ENCODE measurements at places on chromosomes 7 and 10.

GRCh38 chr7:103928581-103928980, 60.9 kb downstream of the RELN start:
- no peak for DNase-seq

DNA sequence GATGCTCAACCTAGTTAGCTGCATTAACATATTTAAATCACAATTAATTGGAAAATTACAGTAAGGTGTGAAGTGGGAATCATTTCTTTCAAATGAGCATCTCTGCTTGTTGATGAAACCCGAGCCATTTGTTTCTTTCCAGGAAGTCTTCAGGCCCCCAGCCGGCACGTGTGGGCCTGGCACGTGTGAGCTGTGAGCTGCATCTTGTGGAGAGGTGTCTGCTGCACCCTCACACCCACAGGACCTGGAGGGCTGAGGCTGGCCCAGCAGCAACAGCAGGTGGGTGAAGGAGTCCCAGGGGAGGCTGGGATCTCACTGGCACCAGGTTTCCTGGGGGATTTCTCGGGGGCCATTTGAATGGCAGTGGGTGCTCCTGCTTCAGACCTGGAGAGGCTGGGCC, 372.5 kb upstream of the MKI67 start:
- DNase-seq: no peak

GRCh38 chr10:61618388-61618961, 44.3 kb upstream of the CABCOCO1 start:
- DNase-seq: no peak

DNA sequence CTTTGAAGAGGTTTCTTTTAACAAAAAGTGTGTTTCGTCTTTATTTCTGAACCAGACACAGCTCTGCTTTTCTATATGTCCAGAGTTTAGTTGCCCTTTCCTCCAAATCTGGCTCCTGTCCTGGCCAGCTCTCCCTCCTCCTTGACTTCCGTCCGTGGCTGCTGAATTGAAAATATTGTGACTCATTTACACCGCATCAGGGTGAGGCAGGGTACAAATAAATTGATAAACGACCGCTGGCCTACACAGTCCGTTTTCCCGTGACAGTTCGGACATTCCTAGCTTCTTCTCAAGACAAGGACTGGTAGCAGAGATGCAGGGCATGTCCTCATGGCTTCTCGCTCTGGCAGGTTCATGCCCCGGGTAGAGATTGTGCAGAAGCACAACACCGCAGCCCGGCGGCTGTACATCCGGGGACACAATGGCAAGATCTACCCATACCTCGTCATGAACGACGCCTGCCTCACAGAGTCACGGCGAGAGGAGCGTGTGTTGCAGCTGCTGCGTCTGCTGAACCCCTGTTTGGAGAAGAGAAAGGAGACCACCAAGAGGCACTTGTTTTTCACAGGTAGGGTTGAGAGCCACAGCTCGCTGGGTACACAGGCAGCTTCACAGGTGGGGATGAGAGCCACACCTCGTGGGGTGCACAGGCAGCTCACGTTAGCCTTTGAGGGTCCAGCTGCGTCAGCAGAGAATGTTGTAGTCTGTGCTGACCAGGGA, 126.6 kb downstream of the TRRAP start:
- no peak for DNase-seq

- no peak for DNase-seq
These were observed 173.3 kb upstream of the BET1 start for GRCh38 chr7:94177441-94177840.

DNA sequence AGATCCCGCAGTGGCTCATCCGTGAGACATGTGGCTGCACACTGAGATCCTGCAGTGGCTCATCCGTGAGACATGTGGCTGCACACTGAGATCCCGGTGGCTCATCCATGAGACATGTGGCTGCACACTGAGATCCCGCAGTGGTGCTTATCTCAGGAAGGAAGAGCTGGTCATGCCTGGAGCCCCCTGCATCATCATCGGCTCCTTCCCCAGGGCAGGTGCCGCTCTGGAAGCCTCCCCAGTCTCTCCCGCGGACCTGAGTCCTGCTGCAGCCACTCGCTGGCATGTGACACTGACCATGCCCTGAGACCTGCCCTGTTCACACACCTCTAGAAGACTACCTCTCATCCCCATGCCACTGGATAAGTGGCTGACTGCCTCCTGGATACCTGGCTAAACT, 181.3 kb downstream of the PTPRN2 start:
- no peak for DNase-seq

DNA sequence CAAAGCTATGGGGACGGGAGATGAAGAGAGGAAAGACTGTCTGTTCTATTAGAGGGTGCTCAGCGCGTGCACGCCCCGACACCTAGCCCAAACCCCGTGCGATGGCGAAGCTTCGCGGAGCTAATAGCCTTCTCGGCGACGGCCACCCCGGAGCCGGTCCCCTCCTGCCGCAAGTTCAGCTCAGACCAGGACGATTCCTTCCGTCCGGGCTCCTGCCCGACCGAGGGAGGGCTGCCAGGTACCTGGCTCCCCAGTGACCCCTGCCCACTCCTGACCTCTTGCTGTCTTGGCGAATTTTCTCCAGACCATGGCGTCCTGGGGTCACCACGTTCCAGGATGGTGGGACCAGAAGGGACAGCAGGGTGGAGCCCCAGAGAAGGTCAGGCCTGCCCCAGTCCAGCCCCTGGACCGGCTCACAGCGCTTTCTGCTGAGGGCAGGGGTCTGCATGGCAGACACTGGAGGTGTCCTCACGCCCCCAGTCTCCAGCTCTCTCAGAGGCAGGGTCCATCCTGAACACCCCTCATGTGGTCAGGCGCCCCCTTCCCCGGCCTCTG, 36.7 kb downstream of the UNCX start:
- DNase-seq: no peak

DNA sequence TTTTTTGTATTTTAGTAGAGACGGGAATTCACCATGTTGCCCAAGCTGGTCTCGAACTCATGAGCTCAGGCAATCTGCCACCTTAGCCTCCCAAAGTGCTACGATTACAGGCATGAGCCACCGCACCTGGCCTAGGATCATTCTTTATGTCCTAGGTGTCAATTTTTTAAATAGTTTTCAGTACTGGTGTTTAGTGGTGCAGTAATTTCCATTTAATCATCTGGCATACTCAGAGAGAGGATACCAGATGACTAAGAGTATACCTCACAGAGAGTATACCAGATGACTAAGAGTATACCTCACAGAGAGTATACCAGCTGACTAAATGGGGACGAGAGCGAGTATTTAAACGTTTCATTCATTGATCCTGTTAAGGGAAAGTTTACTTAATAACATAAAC, 37.3 kb upstream of the TMEM248 start:
- no peak for DNase-seq

GRCh38 chr10:100024748-100025147, 15.0 kb upstream of the DNMBP start:
- DNase-seq: no peak

DNA sequence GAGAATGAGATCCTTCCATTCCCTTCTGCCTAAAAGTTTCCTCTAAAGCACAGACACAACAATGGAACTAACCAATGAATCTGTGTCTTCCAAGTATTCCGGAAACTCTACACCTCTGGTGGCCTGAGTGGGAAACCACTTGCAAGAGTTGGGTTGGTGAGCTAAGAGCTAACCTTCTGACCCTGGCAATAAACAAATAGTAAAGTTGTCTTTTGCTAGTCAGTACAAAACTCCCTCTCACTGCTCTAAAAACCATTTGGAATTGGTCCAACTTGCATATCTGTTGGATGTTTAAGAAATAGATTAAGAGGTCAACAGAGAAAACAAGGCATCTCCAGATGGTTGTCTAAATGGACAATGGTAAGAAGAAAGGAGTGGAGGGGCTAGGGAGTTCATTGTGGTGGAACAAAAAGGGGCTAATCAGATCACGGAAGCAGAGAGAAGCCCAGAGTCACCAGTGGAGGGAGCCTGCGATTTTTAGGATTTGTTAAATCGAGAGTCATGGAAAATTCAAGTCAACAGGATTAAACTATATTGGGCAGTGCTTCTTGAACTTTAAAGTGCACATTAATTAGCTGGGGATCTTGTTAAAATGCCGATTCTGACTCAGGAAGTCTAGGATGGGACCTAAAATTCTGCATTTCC, 192.3 kb downstream of the EVX1 start:
- no peak for DNase-seq

GRCh38 chr7:36389371-36390198, at the start of gene ANLN:
ANLN (plus strand) TSS chr7:36389862; CDS start chr7:36390027, 165 bp downstream.
- peak; percentile 94 for DNase-seq

GRCh38 chr10:43427166-43427825, 9.6 kb upstream of the ZNF487 start:
- no peak for DNase-seq

DNA sequence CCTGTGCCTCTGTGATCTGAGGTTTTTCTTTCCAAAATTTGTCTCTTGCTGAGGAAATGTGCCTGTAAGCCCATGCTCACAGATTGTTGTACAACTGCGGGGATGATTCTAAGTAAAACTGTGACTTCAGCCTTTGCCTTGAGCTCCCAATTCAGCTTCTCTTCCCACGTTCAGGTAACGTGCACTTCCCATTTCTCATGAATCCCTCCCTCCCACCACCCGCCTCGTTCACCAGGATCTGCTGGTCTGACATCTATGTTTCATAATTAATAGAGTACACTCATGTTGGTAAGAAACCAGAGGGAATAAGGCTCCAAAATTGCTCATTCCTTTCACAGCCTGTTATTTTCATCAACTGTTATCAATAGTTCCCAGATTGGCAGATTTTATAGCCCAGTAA, 332.6 kb upstream of the TPK1 start:
- no peak for DNase-seq

GRCh38 chr10:4351723-4352413, 474.1 kb upstream of the AKR1E2 start:
- DNase-seq: no peak
